Stimulated activated CD4-positive, alpha-beta T cell treated with anti-CD3 and anti-CD28 coated beads, Interleukin-2, amount 100 ng/mL, for 48 hours (primary cell): ENCODE measurements at places on chromosomes 7 and 10.
A peak's percentile ranks its signal among the peaks of the same experiment; 100 is the strongest.

GRCh38 chr10:18738835-18739234, 79.6 kb downstream of the ARL5B start:
- DNase-seq: no peak

- no peak for DNase-seq
Measured at GRCh38 chr7:69699931-69700330, 101.7 kb downstream of the AUTS2 start.

GRCh38 chr7:87231258-87231657, 11.7 kb upstream of the TMEM243 start:
- no peak for DNase-seq

- DNase-seq: no peak
Measured at GRCh38 chr7:86933295-86933845, 126.1 kb downstream of the ELAPOR2 start.

DNA sequence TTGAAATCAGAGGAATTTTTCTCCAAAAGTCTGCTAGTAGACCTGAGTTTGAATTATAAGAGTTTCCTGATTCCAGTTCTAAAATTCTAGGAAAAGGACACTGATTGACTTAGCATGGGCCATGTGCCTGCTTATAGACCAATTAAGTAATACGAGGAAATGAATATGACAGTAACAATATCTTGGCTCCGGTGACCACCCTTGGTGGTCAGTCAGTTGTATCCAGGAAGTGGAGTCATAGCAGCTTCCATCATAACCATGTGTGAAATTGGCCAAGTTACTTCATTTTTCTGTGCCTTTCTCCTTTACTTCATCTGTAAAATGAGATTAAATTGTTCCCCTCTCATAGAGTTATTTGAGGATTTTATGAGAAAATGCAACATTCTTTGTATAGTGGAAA, 66.9 kb downstream of the MTPAP start:
- DNase-seq: no peak

- no peak for DNase-seq
Measured at GRCh38 chr10:86020134-86020533, 346.5 kb downstream of the GRID1 start.

GRCh38 chr10:116038259-116038658, 234.7 kb downstream of the GFRA1 start:
- DNase-seq: no peak

GRCh38 chr10:91901784-91902677, 7.3 kb downstream of the FGFBP3 start:
- peak; percentile 50 for DNase-seq

DNA sequence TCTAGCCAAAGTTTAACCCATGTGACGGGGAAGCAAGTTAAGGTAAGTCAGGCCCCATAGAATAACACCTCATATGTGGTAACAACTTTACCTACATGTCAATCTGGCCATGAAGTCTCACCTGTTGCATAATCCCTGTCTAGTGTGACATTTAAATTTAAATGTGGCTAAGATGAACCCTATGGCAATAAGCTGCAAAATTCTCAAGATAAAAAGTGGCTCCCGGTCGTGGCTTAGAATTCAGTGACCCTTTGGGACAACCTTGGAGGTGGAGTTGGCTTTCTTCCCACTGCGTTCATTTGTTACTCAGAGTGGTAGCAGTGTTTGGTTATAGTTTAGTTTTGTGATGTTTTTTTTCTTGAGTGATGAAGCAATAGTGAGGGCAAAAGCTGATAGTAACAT, 90.6 kb downstream of the ARID5B start:
- DNase-seq: no peak

DNA sequence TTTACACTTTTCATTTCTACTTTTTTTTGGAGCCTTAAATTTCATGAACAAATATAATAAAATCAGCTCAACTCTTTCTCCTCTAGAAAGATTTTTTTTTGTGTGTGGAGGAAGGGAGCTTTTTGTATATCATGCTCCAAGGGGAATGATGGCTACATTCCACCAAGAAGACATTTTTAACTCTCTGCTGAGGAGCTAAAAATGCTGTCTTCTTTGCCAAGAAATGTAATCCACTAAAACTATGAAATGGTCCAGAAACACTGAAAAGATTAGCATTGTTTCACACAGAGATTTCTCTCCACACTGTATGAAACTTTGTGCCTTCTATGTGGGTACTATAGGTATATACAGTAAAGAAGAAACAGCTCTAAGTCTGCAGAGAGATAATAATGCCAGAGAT, 74.1 kb upstream of the ANK3 start:
- DNase-seq: no peak

DNA sequence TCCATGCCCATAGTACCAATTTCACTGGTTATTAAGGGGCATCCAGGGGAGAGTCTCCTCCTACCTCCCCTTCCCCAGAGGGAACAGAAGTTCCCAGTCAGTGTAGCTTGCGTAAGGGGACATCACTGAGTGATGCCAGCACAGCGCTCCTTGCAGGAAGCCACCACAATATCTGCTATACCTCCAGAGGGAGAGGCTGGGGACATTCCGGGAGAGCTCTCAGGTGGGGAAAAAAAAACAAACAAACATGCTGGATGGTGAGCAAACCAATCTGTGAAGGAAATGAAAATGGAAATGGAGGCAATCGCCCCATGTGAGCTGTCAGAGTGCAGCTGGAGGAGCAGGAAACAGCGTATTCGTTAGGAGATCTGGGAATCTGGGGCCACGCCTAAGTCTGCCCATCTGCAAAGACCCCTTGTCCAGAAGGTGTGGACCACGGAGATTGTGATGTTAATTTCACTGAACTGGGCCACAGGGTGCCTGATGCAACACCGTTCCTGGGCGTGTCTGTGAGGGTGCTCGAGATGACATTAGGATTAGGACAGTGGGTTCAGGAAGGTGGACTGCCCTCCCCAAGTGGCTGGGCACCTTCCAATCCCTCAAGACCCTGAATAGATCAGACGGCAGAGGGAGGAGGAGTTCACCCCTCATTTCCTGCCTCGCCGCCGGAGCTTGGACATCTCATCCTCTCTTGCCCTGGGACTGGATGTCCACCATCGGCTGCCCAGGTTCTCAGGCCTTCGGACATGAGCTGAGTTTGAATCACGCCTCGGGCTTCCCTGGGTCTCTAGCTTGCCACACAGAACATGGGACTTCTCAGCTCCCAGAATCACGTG, 30.5 kb downstream of the GNA12 start:
- no peak for DNase-seq

- DNase-seq: no peak
Measured at GRCh38 chr10:32949221-32949678, 8.8 kb downstream of the ITGB1 start.

DNA sequence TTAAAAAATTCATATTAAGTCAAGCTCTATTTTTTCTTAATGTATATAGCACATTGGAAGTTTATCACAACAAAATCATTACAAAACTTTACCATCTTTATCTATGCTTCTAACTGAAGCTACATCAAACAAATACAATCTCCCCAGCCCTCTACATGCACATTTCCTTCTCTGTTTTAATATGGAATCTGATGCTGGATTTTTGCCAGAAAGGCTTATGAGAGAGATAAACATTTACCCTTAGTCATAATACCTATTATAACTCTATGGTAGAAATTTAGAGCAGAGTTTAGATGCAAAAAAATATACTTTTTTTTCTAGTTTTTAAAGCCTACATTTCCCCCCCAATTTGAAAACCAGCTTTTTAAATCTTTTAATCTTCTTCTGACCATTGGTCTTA, 1198.6 kb downstream of the GATA3 start:
- DNase-seq: no peak

DNA sequence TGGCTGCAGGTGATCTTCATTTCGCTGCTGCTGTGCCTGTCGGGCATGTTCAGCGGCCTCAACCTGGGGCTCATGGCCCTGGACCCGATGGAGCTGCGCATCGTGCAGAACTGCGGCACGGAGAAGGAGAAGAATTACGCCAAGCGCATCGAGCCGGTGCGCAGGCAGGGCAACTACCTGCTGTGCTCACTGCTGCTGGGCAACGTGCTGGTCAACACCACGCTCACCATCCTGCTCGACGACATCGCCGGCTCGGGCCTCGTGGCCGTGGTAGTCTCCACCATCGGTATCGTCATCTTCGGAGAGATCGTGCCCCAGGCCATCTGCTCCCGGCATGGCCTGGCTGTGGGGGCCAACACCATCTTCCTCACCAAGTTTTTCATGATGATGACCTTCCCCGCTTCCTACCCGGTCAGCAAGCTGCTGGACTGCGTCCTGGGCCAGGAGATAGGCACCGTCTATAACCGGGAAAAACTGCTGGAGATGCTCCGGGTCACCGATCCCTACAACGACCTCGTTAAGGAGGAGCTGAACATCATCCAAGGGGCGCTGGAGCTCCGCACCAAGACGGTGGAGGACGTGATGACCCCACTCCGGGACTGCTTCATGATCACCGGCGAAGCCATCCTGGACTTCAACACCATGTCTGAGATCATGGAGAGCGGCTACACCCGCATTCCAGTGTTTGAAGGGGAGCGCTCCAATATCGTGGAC, 1.3 kb downstream of the CNNM2 start:
- DNase-seq: peak; percentile 2

GRCh38 chr7:16130111-16131110, 290.9 kb downstream of the CRPPA start:
- no peak for DNase-seq
